ENCODE measurements at places on chromosomes 3 and 15.

GRCh38 chr3:180973543-180973942 lies 16.0 kb downstream of the DNAJC19 start:
- peak; percentile 2 for DNase-seq

DNA sequence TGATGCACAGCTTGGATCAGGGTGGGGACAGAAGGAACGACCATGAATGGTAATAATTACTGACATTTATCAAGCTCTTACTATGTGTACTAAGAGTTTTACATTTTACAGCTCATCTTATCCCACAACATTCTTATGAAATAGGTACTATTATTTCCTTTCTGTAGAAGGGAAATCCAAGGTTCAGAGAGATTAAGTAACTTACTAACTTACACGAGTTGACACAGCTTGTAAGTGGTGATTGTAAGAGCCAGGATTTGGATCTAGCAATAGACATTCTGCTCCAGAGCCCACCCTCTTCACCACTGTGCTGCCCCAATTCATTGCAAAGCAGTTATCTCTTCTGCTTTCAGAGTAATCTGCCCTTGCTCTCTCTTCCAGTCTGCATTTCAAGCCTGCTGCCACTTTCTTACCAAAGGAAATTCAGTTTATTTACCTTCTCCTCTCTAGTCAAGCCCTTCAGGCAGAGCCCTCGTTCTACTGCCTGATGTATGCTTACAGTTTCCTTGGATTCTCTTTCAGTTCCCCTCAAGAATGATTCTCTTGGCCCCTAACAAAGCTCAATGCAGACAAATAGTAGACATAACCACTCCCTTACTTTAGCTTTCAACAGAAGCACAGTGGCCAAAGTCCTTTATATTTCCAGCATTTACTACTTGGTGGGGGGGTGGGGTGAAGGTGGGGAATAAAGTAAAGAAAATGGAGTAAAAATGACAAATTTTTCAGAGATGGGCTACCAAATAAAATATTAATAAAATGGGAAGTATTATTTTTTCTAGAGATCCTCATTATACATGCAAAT lies 65.8 kb downstream of the ATP8B4 start:
- DNase-seq, result no peak

DNA sequence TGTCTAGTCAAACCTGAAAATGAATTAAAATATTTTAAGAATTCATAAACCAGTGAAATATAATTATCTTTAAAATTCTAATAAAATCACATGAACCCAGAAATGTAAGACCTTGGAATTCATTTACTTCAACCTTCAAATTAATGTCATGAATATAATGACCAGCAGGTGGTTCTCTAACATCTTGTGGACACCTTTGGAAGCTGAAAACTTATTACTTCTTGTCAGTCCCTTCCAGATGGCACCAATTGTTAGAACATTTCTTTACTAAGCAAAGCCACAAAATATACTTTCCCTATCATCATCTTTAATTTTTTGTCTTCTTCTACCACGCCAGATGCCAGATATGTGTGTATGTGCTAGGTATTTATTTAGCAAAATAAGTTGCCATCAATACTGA lies 240.0 kb downstream of the MBNL1 start:
- no peak for DNase-seq

GRCh38 chr15:77746254-77747174 lies 113.8 kb upstream of the LINGO1 start:
- no peak for DNase-seq

DNA sequence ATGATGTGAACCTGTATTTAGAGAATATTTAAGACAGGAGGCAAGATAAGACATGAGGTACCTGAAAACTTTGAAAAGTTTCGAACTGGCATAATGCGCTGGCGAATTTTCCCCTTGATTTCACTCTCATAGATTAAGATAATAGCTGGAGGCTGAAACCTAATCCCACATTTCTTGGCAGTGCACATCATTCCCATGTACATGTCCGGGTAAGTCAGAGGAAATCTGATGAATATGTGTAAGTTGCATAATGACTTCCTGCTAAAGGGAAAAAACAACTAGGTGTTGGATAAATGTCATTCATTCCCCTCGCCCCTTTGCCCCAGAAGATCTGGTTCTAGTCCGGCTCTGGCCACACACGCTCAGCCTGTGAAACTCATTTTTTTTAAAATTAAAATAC lies 3.6 kb downstream of the CEP19 start:
- no peak for DNase-seq

GRCh38 chr3:150174179-150174578 lies 203.5 kb upstream of the PFN2 start:
- no peak for DNase-seq

- no peak for DNase-seq
These were observed 14.6 kb upstream of the SNRPN start for GRCh38 chr15:24940236-24940635.

DNA sequence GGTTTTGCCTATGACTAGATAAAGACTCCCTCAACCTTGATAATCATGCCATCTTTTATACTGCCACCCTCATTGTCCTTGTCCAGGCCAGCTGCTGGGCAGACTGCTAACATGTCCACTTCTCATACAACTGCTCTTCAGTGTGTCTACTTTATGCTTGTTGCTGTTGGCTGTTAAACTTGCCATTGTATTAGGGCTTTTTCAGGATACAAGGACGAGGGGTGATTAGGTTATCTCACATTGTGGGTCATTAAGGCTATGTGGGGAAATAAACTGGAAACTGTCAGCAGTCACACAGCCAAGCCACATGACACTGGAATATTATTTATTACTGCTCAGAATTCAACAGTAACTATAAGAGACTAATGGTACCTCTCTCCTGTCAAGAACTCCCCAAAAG lies 36.1 kb downstream of the STARD9 start:
- DNase-seq, result no peak

DNA sequence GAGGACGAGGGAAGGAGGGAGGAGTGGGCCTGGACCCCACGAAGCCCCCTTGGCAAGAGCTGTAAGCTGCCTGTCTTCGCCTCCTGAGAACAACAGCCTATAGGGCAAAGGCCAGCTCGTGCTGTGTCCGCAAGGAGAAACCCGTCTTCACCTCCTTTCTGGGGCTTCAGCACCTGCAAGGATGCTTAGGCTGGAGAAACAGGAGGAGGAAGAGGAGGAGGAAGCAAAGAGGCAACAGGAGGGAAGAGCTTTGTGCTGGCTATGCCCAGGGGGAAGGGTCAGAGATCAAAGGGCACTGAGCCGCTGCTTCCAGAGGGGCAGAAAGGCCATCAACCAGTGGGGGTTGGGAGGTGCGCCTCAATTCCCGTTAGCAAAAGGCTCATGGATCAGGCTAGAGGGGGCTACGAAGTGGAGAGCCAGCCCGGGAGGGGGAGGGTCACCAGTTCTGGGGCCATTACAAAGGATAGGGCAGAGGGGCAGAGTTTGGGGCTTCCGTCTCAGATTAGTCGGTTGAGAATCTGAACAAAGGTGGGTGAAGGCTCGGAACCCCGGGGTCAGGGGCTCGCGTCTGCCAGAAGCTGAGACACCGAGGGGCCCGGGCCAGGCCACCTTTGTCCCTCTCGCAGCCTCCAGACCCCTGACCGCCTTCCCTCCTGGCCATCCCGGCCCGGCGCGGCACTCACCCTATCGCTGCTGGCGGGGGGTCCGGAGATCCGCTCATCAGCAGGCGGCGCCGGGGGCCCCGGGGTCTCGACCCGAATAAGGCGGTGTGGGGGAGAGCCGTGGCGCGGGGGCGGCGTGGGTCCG lies 792 bp downstream of the SHF start:
- no peak for DNase-seq

DNA sequence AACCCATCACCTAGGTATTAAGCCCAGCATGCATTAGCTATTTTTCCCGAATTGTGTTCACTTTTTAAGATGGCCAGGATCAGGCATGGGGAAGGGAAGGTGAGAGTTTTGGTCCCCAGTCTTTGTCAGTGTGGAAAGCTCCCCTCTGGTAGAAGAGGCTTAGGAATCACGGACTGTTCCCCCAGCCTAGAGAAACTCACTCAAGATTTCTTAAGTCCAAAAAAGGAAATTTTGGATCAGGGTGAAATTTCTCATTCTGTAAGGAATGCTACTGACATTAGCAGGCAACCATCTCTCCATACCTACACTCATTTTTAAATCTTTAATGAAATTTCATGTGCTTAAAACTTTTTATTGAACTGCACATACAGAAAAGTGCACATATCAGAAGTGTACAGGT lies 70.3 kb upstream of the GALNT15 start:
- no peak for DNase-seq

- no peak for DNase-seq
These were observed 259.9 kb upstream of the TMC3 start for GRCh38 chr15:81633889-81634288.

DNA sequence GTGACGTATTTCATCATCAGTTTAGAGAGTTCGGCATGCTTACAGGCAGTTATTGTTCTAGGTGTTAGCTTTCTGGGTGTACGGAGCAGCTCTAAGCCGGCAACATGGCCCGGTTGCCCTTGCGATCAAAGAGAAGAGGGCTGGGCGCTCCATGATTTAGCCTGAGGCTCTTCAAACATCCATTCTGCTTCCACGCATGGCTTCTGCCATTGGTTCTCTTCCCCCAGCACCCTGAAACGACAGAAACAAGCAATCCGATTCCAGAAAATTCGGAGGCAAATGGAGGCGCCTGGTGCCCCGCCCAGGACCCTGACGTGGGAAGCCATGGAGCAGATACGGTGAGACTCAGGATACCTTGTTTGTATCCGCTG lies 574 bp downstream of the NGRN start:
- DNase-seq, result no peak
